ENCODE measurements at places on chromosomes 3 and 15.
A peak's percentile ranks its signal among the peaks of the same experiment; 100 is the strongest.

DNA sequence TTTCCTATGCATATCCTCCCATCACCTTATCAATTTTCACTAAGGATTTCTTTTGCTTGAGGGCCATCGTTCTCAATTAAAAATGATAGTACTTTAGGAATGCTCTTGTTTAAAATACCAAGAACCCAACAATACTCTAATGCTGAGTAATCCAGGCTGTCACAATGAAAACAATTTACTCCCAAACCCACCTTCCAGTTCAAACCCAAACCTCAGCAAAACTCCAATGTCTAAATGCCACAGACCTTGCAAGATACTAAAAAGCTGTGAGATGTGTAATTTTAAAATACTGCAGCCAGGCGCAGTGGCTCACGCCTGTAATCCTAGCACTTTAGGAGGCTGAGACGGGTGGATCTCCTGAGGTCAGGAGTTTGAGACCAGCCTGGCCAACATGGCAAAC, 889.8 kb downstream of the ROBO1 start:
- no peak for DNase-seq

- DNase-seq = no peak
Observed at GRCh38 chr15:84112025-84112424, 123.5 kb upstream of the GOLGA6L4 start.

DNA sequence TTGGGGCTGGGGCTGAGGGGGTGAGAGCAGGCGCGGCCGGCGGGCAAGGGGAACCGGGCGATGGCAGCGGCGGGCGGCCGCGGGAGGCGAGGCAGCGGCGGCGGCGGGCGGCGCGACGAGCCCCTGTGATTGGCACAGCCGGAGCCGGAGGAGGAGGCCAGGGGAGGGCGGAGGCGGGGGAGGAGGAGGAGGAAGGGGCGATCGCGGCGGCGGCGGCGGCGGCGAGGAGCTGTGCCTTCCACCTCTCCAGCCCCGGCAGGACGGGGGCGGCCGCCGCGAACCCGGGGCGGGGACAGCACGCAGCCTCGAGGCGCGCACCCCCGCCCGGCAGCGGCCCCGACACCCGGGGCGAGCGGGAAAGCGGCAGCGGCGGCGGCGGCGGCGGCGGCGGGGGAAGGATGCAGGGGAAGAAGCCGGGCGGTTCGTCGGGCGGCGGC, at the start of gene SLCO3A1:
Gene SLCO3A1 (plus strand): TSS at position 198 of the 437 bp plus-strand sequence.
- DNase-seq = no peak

GRCh38 chr3:3447641-3448040, 268.1 kb upstream of the CRBN start:
- DNase-seq = no peak

DNA sequence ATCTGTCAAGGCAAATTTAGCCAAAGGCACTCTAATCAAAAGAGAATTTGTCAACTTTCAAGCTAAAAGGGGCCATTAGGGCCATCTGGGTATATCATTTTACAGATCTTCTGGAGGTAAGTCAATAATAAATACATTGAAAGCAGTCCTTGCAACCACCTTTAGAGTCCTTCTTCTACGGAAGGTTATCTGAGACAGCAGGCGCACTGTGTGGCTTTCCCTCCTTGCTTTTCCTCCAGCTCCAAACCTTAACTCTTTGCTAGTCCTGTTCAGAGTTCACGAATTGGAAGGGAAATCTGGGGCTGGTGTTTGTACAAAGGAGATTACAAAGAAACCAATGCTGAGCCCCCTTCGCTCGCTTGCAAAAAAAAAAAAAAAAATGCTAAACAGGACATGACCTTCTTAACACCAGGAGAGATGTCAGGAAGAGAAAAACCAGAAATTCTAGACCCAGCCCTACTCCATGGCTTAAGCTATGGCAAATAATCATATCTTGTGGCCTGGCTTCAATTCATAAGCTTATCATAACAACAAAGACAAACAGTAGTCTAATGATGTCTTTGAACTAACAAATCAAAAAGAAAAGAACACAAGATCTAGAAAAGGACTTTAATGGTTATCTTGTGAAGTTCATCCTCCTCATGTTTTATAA, 215.7 kb downstream of the STT3B start:
- no peak for DNase-seq

GRCh38 chr3:145906755-145907154, 254.2 kb downstream of the PLOD2 start:
- DNase-seq = no peak

DNA sequence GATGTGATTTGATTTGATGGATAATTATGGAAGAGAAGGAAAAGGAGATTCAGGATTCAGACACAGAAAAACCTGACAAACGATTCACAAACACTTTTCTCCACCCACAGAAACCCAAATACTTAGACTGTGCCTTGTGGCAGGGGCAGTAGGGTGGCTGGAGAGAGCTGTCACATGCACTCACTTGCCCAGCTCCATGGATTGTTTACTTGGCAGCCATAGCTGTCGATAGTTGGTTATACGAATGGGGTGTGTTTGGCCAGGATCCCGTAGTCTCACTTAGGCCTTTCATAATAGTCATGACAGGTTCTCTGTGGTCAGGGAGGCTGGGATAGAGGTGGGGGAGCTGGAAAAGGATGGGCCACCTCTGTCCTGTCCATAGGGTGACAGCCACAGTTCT, 76.9 kb downstream of the CACNA1D start:
- DNase-seq = no peak

DNA sequence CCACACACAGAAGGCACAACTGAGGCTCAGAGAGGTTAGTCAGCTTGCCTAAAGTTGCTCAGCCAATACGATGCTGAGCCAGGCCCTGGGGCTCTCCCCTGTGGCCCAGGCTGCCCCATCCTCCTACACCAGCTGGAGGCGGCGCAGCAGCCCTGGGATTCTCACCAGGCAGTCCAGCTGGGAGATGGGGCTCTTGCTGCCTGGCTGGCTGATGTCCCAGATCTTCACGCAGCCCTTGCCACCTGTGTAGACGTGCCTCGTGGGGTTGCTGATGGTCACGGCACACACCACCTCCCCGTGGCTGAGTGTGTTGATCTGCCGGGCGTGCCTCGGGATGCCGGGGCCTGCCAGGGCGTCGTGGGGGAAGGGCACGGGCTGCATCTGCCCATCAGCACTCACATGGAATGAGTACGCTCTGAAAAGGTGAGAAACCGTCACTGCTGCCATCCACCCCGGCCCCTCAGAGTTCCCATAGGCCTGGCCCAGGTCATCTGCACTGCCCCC, 42.8 kb downstream of the TLE3 start:
- DNase-seq = no peak

- DNase-seq = no peak
Observed at GRCh38 chr3:172622156-172622555, 88.7 kb downstream of the NCEH1 start.

- DNase-seq = no peak
Observed at GRCh38 chr3:48927928-48928327, 9.3 kb downstream of the ARIH2 start.

- no peak for DNase-seq
Observed at GRCh38 chr15:25406846-25407245, 32.0 kb downstream of the UBE3A start.

DNA sequence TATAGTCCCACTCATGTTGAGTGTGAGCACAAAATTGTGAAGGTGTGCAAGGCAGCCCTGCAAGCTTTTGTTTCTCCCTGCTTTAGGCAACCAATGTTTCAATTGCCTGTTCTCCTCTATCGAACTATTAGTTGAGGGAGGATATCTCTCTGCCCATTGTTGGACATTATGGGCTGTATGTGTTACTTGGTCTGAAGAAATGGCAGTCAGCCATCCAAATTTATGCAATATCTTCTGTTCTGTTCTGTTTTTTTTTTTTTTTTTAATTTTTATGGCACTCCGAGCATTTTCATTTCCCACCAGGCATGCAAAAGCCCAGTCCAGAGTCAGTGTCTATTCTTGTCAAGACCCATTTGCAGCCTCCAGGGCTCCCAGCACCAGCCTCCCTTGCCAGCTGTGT, 44.0 kb downstream of the ANAPC13 start:
- DNase-seq = no peak

- DNase-seq = no peak
Observed at GRCh38 chr15:66700412-66700801, 1.6 kb upstream of the SMAD6 start.

- DNase-seq = no peak
Observed at GRCh38 chr3:111325160-111325718, 216.8 kb upstream of the CD96 start.

DNA sequence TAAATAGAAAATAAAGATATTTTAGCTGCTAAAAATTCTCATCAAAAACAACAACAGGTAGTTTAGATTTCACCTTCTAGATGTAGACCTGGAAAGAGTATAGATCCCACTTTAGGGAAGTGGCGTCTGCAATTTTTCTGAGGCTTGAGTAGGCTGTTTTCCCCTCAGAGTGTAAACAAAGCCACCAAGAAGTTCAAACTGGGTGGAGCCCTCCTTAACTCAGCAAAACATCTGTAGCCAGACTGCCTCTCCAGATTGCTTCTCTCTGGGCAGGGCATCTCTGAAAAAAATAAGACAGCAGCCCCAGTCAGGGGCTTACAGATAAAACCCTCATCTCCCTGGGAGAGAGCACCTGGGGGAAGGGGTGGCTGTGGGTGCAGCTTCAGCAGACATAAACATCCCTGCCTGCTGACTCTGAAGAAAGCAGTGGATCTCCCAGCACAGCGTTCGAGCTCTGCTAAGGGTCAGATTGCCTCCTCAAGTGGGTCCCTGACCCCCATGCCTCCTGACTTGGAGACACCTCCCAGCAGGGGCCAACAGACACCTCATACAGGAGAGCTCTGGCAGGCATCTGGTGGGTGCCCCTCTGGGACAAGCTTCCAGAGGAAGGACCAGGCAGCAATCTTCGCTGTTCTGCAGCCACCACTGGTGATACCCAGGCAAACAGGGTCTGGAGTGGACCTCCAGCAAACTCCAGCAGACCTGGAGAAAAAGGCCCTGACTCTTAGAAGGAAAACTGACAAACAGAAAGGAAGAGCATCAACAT, 259.6 kb downstream of the STXBP5L start:
- DNase-seq = no peak

DNA sequence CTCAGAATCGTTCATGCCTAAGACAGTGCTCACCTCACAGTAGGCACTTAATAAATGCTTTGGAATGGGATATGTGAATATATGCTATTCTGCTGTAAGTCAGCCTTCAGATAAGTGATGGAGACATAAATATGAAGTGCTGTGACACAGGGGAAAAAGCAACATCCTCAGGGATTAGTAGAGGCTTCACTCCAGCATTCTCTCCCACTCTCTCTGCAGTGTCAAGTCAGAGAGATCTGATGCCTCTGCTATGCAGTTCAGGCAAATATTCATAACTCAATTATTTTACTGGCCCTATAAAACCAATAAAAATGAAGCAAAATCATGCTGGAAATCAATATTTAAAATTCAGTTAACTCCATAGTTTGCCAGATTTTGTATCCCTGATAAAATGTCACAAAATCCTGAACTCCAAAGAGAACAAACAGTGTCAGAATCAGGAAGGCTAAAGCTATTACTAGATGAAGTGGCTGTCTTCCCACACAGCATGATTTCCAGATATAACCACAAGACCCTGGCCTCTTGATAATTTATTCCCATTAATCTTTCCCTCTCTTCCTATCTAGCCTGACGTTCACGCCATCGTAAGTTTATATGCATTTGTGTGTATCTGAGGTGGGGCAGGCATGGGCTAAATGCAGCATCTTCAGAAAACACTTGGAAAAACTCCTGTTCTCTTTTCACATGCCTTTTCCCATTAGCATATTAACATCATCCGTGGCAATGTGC, 278.9 kb upstream of the ATP11B start:
- no peak for DNase-seq

- no peak for DNase-seq
Observed at GRCh38 chr15:61069394-61070075, 159.6 kb downstream of the RORA start.

DNA sequence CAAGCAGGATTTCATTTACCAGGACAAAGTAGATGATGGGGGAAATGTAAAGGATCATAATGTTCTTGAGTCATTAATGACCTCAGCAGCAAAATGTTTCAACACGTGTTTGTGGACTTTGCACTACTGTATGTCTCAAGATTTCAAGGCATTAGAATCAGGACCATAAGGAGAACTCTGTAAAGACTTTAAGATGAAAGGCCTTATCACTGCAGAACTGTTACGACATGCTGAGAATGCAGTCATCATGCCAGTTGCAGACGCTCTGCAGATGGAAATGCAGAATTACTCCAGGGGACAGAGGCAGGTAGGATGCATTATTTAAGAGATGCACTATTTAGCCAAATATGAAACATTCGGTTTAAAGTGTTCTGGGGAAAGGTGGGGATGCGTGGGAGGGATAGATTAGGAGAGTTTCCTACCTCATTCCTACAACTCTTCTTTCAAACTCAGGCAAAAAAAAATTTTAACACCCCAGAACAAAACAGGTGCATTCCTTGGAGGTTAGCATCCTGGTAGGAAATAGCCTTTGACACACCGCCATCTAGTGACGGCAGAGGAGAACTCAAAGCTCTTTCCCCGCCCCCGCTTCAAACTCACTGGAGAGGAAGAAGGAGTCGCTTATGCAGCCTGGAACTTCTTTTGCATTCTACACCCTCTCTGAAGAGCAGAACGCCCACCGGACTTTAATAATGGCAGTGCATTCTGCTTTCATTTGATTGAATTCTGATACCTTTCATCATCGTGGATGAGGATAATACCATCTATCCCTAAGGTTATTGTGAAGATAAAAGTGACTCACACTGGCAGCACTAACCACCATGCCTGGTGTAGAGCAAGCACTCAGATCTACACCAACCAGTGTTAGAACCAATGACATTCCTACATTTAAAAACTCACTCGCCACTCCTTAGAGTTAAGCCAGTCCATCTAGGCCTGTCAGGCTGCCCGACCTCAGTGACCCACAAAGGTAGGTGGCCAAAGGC, 43.1 kb upstream of the TOPAZ1 start:
- DNase-seq = peak; percentile 18

DNA sequence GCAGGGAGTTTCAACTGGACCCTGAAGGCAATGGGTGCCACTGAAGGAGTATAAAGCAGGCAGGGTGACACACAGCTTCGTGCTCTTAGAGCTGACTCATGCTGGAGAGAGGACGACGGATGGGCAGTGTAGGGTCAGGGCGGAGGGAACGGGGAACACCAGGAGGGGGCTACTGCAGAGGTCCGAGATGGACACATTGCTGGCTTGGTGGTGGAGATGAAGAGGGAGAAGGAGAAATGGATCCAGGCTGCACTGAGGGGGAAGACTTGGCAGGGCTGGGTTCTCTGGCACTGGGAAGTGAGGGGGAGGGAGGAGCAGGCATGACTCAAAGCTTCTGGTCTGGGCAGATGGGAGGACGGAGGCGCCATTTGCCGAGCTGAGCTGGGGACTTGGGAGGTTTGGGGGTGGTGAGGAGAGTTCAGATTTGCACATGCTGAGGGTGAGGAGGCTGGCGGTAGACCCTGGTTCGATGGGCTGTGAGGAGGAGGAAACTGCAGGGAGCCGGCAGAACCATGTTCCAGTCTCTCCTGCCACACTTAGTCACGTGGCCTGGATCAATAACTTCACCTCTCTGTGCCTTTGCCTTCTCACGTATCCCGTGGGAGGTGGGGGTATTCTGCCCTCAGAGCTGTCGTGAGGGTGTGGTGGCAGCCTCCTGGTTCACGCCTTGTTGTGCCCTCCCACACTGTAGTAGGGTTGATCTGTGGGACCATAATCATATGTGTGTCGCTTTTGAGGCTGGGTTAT, 4.6 kb upstream of the KCTD6 start:
- DNase-seq = no peak
